ENCODE measurements at places on chromosomes 5 and 9.

DNA sequence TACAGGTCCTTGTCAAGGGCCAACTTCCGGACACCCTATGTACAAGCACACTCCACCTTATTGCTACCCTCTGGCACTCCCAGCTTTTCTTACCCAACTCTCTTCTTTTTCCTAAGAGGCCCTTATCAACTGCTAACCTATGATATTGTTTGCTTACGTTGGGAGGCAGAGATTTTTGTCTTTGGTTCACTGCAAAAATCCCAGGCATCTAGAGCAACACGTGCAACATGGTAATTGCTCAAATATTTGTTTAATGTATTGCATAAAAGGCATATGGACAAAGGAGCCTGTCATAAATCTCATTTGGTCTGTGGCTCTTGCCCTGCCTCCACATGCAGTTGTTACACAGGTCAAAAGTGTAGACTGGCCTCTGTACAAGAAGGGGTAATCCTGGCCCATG lies 35.8 kb upstream of the ATP10B start:
- DNase-seq: no peak

GRCh38 chr9:72577212-72577753 lies 55.9 kb downstream of the TMC1 start:
- no peak for DNase-seq

DNA sequence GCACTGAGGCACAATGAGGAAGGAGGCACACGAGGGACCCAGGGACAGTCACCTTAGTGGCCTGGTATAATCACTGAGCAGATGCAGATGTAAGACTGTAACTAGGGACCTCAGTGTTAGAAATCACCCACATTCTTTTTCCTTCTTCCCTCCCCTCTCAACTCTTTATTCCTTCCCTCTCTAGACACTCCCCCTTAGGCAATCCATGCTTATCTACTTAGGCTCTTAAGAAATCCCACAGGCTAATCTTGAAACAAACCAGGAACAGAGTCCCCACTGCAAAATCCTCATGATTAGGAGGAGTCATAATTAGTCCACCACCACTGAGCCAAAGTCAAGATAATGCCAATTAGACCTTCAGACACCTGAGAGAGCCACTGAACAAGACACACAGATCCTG lies 84.7 kb downstream of the ELAVL2 start:
- no peak for DNase-seq

GRCh38 chr9:110351009-110351467 lies 13.4 kb upstream of the TXNDC8 start:
- no peak for DNase-seq

DNA sequence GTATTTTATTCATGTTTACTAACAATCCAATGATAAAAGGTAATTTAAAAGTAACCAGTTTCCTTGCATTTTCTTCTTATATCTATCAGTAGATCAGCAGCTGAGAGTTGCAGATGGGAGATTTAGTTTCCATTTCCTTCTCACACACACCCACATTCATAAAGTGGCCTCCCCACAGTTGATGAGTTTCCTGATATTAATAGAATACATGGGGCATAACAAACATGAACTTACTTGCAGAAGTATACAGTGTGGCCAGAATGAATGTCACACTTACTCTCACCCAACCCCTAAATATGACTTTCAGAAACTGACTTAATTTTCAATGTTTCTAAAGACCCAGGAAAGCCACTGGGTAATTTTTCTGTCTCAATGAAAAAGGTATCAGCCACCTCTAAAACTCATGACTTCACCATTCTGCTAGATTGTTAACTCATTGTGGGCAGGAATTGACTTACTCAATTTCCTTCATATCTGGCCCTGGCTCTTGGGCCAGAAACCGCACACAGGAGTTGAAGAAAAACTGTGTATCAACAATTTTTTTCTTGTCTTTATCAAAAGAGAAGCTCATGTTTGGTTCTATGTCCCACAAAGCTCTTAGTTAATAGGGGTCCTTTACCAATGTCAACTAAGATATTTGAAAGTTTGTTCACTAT lies 63.5 kb upstream of the OSMR start:
- DNase-seq: no peak

GRCh38 chr5:77064040-77064439 lies 23.0 kb downstream of the ZBED3 start:
- DNase-seq: no peak

GRCh38 chr5:74643111-74643562 lies 2.6 kb upstream of the ENC1 start:
- DNase-seq: no peak

DNA sequence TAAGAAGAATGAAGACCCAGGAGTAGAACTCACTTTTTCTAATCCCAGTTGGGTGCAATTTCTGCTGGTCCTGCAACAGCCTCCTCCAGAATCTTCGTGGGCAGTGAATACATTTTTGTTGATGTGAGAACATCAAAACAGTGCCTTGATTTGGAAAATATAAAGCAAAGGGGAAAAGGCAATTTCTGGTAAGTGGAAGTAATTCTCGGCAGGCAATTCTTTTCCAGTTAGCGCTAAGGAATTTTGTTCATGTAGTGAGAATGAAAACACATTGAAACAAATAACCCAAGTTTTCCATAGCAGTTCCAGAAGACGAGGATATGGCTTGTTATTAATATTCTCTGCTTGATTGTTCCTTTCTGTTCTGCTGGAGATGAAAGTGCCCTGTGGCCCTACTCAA lies 178.7 kb downstream of the SPATA31D1 start:
- no peak for DNase-seq

GRCh38 chr5:75948438-75948837 lies 134.7 kb upstream of the SV2C start:
- DNase-seq: no peak

- no peak for DNase-seq
These were observed 329.7 kb upstream of the WWC1 start for GRCh38 chr5:167961731-167962130.

DNA sequence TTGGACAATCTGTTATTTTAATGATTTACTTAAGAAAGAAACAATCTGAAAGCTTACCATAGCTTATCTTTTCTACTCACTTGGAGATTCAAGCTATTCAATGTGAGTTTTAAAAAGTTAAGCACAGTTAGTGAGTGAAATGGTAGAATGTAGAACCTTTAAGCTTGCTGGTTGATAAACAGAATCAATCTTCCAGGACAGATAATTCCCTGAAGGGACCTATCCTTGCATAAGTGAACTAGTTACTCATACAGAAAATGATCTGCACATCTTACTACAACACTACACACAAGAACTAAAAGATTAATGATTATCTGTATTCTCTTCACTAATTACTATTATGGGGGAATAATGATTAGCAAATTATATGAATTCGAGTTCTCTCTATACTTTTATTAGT lies 165.6 kb downstream of the PALM2AKAP2 start:
- no peak for DNase-seq

- DNase-seq: no peak
These were observed 161.9 kb downstream of the MACROH2A1 start for GRCh38 chr5:135236908-135237747.

DNA sequence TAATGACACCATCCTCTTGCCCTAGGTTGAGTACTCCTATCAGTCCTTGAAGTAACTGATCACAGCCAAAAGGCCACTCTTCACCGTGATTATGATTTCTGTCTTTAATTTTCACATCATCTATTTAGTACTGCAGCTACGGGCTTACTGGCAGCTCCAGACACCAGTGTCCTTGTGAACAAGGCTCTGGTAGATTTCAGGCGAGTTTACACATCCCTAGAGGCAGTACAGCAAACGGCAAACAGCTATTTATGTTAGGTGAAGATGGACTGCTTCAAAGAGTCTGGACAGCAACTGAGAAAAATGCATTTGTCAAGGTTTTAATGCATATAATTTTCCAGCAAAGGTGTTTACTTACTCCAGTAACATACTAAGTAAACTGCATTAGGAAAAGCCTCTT lies 396.9 kb downstream of the KDM4C start:
- no peak for DNase-seq

DNA sequence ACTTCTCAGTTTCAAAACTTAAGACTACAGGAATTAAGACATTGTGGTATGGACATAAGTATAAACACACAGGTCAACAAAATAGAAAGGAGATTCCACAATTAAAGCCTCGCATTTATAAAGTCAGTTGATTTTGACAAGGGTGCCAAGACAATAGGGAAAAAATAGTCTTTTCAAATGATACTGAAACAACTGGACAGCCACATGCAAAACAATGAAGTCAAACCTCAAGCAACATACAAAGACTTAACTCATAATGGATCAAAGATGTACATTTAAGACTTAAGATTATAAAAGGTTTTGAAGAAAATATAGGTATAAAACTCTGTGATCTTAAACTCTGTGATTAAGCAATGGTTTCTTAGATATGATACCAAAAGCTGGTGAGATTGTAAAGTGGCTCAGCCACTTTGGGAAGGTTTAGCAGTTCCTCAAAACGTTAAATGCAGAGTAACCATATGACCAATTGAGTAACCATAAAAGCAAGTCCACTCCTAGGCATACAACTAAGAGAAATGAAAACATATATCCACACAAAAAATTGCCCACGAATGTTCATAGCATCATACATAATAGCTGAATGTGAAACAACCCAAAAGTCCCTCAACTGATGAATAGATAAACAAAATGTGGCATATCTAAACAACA lies 22.0 kb downstream of the HINT1 start:
- no peak for DNase-seq

GRCh38 chr9:132742821-132743311 lies 72.6 kb downstream of the GTF3C4 start:
- no peak for DNase-seq

GRCh38 chr5:37208883-37209797 lies 40.0 kb downstream of the CPLANE1 start:
- DNase-seq: no peak

- DNase-seq: no peak
These were observed 550 bp downstream of the CORO2A start for GRCh38 chr9:98191671-98192502.

GRCh38 chr9:89319015-89319905 lies 960 bp downstream of the SECISBP2 start:
- DNase-seq: no peak

GRCh38 chr5:24831989-24832388 lies 187.2 kb upstream of the CDH10 start:
- no peak for DNase-seq

DNA sequence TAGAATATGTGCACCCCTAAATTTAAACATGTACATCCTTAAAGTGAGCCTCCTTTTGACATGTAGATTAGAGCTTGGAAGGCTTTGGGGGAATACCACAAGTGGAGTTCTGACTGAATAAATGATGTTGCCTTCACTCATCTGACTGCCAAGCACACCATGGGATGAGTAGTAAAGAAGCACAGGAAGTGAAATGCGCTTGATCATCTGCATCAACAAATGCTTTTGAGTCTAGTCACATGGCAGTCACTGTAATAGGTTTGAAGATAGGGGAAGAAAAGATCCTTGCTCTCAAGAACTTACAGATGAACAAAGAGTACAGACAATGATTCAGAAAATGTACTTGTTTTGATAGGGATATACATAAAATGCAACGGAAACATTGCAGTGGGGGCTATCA lies 62.0 kb upstream of the STARD4 start:
- DNase-seq: no peak

DNA sequence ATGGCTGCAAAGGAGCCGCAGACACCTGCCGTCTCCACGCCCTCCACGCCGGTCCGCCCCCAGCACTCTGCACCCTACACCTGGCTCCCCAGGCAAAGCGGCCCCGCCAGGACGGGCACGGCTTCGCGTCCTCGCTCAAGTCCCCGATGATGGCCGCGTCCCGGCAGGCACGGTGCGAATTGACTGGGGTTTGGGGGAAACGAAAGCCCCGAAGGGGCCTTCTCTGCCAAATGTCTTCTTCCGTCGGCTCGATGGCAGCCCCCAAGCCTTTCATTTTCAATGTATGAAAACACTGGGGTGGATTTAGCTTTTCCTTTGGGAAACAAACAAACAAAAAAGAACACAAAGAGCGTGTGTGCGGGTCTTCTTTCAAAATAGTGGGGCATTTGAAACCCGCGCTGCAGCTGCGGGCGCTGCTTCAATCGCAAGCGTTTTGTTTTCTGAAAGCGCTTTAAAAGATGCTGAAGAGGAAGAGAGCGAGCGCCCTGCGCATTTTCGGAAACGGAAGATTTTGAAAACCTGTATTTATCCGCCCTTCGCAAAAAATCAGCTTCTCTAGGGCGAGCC lies 160.0 kb downstream of the RMI1 start:
- DNase-seq: no peak

GRCh38 chr5:82628364-82628910 lies 350.3 kb upstream of the RPS23 start:
- no peak for DNase-seq

- DNase-seq: no peak
These were observed 89.8 kb upstream of the COL5A1 start for GRCh38 chr9:134551644-134552348.

- DNase-seq: no peak
These were observed 131.1 kb downstream of the RMI1 start for GRCh38 chr9:84111726-84112125.

DNA sequence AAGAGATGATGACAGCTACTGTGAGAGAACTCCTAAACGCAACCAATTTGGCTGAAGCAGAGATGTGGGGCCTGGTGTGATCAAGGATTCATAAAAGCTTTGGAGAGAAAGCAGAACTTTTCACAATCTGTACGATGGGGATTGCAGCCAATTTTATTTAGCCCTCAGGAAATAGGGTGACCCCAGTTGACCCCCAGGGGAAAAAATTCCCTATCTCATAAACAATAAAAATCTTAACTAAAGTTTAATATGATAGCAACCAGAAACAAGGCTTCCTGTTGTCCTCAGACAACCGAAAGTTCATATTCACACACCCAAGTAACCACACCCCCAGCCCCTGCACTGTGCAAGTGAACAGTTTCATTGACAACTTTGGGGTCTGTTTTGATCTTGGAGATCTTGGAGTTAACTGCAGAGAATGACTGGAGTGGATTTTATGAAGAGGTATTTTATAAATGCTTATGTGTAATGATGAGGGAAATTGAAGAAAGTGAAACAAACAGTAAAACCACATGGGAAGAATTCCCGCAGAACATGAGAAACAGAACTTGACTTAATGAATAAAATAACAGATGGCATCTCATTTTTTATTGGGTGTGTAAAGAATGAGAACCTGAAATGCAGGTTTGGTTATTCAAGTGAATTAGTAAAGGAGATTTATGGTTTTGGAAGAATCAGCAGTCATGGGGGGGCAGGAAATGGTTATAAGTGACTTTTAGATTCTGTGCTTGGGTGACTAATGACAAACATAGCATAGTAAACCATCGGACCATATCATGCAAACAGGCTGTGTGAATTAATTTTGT lies 94.5 kb downstream of the PDE4D start:
- no peak for DNase-seq

- DNase-seq: no peak
These were observed 245.8 kb upstream of the PCSK5 start for GRCh38 chr9:75644649-75645048.

DNA sequence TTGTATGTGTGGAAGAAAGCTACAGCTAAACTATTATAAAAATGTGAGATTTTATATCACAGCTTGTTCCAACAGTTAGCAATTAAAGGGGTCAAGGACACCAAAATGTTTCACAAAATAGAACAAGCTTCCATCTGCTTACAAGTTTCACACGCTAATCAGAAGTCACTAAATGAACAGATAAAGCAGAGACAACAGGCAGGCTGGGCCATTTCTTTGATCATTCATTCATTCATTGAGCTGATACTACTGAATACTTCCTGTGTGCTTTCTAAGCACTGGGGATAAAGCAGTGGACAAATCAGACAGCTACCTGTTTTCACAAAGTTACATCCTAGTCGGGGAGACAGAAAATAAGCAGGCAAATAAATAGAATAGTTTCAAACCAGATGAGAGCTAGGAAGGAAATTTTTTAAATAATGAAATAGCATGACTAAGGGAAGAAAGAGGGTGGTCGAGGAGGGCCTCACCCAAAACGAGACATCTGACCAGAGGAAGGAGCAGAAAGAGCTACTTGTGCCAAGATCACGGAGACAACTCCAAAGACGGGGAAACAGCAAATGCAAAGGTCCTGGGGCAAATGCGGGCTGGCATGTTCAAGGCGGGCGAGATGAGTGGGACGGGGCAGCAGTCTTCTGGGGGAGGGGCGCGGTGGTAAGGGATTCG lies 1.2 kb downstream of the MAPK9 start:
- DNase-seq: no peak
